ENCODE measurements at places on chromosomes 1 and 21. TPM values are rescaled to one million over a fixed set of nuclear protein-coding genes. Genes with fewer than 3 reads are reported as not detected.
A peak's percentile ranks its signal among the peaks of the same experiment; 100 is the strongest.

RCSD1 gene
- polyA plus RNA-seq: 13.1 TPM

GRCh38 chr1:62436039-62436465 lies 797 bp upstream of the USP1 start:
- no peak for DNase-seq

GRCh38 chr1:88731475-88732269 lies 47.6 kb downstream of the PKN2 start:
- no peak for DNase-seq

OPTC gene
- polyA plus RNA-seq: not detected

SPRTN gene
- polyA plus RNA-seq: 12.8 TPM

NOS1AP gene
- polyA plus RNA-seq: 8.1 TPM

BRDT gene
- polyA plus RNA-seq: not detected

TLR5 gene
- polyA plus RNA-seq: 4.7 TPM

- no peak for DNase-seq
Observed at GRCh38 chr1:7322283-7322785, 448.8 kb upstream of the VAMP3 start.

FAM72D gene
- 2.0 TPM for polyA plus RNA-seq

CXADR gene
- 31.4 TPM for polyA plus RNA-seq

IL10 gene
- polyA plus RNA-seq: 0.28 TPM

GRCh38 chr1:44934791-44935190 lies 51.6 kb downstream of the EIF2B3 start:
- no peak for DNase-seq

GRCh38 chr1:14968251-14968851 lies 185.2 kb upstream of the TMEM51 start:
- DNase-seq: no peak

DNA sequence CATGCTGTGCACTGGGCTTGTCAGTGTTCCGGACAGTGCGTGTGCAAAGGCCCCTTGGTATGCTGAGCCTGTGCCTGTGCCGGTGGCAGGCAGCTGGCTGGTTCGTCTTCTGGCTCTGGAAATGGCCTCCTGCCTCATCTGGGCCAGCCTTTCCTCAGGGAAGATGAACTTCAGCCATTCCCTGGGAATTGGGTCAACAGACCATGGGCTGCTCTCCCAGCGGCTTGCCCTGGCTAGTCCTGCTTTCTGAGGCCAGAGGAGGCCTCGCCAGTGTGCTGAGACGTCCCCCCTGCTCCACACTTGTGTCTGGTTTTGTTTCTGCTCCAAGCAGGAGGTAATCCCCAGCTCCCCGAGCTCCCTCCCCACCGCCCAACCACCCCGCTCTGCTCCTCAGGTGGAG lies 32.6 kb upstream of the RD3 start:
- DNase-seq: no peak

TMEM51 gene
- 20.0 TPM for polyA plus RNA-seq

DNA sequence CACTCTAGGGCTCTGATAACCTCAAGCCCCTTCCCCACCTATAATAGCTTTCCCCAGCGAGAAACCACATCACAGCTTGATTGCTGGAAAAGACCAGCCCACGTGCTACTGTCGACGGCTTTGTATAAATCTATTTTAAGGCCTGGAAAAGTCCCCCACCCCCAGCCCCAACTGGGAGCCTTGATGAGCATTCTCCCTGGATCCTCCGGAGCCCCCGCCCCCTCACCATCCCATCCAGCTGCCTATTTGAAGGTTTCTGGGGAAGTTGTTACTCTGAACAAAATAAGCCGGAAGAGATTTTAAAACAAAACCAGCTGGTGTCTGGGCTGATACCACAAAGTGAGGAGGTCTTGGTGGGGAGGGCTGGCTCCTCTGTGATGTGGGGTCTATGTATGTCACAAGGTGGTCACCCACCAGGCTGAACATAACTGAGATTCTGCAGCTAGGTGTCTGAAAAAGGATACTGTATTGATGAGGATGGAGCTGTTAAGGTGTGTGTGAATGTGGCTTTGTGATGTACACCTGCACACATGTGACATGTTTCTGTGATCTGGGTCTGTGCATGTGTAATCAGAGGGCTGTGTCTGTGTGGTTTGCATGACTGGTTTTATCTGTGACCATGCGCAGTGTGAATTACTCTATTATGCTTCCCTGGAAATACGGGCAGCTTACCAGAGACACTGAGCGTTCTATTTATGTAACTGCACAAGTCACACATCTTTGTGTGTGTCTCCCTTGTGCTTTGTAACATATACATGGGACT lies 25.0 kb downstream of the RIMS3 start:
- no peak for DNase-seq

DNA sequence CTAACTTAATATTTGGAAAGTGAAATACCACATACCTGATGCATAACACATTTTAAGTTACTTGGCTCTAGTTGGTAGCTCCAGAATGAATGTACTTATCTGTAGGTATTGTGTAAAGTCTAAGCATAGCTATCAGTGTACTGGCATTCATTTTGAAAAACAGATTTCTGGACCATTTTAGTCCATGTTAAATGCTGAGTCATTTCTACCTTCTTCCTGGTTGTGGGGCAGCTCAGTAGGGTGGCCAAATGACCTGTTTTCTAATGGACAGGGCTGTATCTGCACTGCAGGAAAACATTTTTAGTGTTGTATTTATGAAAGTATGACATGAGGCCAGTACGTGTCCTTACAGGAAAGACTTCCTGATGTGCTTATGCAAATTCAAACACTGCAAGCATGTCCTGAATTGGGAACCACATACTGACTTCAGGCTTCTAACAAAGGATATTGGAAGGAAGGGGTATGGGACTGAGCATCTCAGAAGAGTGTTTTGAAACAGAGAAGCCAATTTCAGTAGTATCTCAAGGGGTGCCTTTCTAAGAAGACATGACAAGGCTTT lies 300.3 kb upstream of the B3GALT2 start:
- no peak for DNase-seq

RHBDL2 gene
- 1.6 TPM for polyA plus RNA-seq

GRCh38 chr1:57512386-57512785 lies 88.5 kb upstream of the DAB1 start:
- no peak for DNase-seq

LSS gene
- 47.0 TPM for polyA plus RNA-seq

GRCh38 chr1:153857505-153857904 lies 65.3 kb downstream of the GATAD2B start:
- DNase-seq: no peak

GRCh38 chr1:21205416-21205815 lies 28.7 kb upstream of the EIF4G3 start:
- DNase-seq: no peak

DNA sequence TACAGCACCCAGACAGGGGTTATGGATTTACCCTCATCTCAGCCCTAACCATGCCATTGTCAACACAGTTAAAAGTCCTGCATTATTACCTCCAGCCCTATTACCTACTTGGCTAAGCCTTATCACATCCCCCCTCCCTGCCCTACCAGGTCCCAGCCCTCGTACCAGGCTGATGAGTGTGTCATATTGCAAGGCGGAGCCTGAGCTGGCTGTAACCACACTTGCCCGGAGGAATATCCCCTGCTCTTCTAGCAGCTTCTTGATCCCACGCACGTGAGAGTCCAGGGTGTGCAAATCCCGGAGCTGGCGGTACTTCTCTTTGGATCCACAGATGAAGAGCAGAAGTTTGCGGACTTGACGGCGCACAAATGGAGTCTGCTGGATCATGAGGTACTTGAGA lies 87.4 kb downstream of the UBR4 start:
- DNase-seq: no peak

ZYG11A gene
- polyA plus RNA-seq: 0.16 TPM

- DNase-seq: peak; percentile 65
Observed at GRCh38 chr1:215566556-215567490, at the start of gene KCTD3. Gene KCTD3, plus strand, starts transcription at chr1:215567304. Its CDS starts 382 bp downstream, at chr1:215567686.

GRCh38 chr1:113912594-113913311 lies 7.6 kb downstream of the DCLRE1B start:
- DNase-seq: no peak

DNA sequence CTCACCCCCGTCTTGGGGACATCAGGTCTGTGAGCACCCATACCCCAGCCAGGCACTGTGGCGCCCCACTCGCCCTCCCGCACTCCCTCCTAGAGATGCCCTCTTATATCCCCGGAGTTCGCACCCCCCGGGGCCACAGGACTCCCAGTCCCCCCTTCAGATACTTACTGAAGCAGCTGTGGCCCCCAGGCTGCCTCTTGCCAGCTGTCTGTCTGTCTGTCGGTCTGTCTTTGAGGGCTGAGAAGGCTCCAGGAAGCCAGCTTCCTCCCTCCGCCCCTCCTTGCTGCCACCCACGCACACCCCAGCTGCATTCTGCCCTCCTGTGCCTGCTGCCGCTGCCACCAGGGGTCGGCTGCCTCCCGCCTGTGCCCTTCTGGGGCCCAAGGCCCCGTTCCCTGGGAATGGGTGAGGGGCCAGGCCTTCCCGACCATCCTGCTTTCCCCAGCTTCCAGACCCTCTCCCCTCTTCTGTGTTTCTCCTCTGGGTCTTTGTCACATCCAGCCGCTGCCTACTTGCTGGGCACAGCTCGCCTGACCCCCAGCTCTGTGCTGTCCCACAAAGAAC lies at the start of gene PTPN7:
PTPN7 (minus strand) TSS at position 226 of the 564 bp plus-strand sequence. CDS start 1,200 bp downstream, outside the sequence.
- no peak for DNase-seq

DNA sequence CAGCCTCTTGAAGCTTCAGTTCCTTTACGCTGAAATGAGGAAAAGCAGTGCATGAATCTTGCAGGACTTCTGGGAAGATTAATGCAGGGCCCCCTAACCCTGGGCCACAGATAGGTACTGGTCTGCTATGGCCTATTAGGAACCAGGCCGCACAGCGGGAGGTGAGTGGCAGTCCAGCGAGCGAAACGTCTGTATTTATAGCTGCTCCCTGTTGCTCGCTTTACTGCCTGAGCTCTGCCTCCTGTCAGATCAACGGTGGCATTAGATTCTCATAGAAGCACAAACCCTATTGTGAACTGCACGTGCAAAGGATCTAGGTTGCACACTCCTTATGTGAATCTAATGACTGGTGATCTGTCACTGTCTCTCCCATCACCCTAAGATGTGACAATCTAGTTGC lies 130.2 kb downstream of the CHRM3 start:
- no peak for DNase-seq

DNA sequence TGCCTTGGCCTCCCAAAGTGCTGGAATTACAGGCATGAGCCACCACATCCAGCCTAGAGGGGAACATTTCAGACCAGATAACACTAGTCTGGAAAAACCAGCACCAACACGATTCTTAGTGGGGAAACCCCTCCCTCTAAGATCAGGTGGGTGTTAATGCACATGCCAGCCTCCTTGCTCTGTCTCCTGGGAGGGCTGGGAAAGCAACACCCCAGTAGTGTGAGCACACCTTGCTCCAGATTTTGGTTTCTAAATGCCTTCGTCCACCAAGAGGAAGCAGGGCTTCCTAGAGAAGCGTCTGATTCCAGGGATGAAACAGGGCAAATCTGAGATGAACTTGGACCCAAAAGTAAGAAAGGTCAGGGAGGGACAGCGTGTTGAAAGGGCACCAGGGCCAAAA lies 2.2 kb upstream of the KRTAP10-4 start:
- DNase-seq: no peak

CIART gene
- polyA plus RNA-seq: 8.6 TPM

CD53 gene
- 7.8 TPM for polyA plus RNA-seq

DNA sequence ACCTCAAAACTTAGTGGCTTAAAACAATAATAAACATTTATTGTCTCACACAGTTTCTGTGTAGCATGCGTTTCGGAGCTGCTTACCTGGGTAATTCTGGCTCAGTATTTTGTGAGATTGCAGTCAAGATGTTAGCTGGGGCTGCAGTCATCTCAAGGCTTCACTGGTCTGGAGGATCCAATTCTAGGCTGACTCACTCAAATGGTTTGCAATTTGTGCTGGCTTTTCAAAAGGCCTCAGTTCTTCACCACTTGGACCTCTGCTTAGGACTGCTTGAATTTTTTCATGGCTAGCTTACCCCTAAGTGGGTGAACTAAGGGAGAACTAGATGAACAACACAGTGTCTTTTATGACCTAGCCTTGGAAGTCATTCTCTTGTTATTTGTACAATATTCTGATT lies 21.0 kb downstream of the XPR1 start:
- DNase-seq: no peak

DNA sequence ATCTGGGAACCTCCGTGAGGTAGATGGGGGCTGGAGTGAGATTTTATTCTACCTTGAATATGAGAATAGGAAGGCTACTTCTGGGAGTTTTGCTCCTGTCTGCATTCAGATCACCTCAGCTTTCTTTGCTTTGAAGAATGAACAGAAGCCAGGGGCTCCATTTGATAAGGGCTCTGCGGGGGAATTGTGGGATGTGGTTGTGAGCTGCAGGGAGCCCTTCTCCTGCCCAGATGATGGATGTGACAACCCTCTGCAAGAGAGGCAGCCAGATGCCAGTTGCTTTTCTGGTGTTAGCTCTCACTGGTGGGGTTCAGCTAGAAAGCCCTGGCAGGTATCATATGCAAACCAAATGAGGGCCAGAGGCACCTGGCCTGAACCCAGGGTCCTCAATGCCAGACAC lies 21.5 kb downstream of the IER5 start:
- DNase-seq: no peak

- no peak for DNase-seq
Observed at GRCh38 chr1:207058878-207059867, 6.1 kb downstream of the PFKFB2 start.

DNA sequence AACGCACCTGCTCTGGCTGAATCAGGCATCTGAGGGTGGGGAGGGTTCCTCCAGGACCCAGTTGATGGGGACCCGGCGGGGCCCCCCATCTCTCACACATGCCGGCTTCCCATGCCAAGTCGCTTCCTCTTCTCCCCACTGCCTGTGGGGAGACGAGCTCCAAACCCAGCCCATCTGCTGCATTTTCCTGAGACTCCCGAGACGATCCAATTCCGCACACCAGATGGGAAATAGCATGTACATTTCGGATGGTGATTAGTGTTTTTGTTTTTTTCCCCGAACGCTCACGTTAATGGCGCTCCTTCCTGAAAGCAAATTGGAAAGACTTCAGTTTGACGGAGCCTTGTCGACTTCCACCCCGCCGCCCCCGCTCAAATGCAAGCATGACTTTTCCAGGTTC lies 13.2 kb upstream of the GRIK3 start:
- DNase-seq: no peak

- DNase-seq: no peak
Observed at GRCh38 chr1:100535264-100535663, 2.7 kb upstream of the GPR88 start.

DNA sequence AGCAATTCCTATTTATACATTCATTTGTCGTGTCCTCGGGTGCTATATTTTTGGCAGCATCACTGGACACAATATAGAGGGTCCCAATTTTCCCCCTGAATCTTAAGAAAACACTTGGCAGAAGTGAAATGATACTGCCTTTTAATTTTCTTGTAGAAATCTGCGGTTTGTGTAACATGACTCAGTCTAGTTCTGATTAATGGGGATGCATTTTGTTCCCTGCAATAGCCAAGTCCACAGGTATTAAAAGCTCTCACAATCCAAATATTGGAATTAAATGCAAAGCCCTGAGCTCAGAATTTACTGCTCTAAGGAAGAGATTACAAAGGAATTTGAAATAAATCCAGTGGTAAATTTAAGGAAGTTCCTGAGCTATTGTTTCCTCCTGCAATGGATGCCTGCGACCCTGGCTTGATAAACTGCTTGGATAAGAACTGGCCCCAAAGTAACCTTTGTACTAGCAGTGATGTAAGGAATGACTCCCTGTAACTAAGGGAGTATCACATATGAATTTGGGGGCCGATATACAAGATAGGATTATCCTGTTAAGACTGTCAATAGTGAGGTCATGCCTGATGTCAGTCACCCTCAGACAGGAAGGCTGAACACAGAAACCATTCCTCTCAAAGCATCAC lies 349.7 kb upstream of the C1orf87 start:
- no peak for DNase-seq

NHLH1 gene
- 0.10 TPM for polyA plus RNA-seq

GRCh38 chr1:84758968-84759491 lies 68.8 kb upstream of the SSX2IP start:
- no peak for DNase-seq

SH2D1B gene
- 0.13 TPM for polyA plus RNA-seq

- DNase-seq: no peak
Observed at GRCh38 chr1:2627746-2628145, 5.1 kb downstream of the MMEL1 start.

GPR153 gene
- 9.2 TPM for polyA plus RNA-seq

Data from left renal cortex interstitium (tissue), 4 donors.